Karpas-422 (cell line): ENCODE measurements at places on chromosomes 3 and 15. TPM values are rescaled to one million over a fixed set of nuclear protein-coding genes. Genes with fewer than 3 reads are reported as not detected.

DNA sequence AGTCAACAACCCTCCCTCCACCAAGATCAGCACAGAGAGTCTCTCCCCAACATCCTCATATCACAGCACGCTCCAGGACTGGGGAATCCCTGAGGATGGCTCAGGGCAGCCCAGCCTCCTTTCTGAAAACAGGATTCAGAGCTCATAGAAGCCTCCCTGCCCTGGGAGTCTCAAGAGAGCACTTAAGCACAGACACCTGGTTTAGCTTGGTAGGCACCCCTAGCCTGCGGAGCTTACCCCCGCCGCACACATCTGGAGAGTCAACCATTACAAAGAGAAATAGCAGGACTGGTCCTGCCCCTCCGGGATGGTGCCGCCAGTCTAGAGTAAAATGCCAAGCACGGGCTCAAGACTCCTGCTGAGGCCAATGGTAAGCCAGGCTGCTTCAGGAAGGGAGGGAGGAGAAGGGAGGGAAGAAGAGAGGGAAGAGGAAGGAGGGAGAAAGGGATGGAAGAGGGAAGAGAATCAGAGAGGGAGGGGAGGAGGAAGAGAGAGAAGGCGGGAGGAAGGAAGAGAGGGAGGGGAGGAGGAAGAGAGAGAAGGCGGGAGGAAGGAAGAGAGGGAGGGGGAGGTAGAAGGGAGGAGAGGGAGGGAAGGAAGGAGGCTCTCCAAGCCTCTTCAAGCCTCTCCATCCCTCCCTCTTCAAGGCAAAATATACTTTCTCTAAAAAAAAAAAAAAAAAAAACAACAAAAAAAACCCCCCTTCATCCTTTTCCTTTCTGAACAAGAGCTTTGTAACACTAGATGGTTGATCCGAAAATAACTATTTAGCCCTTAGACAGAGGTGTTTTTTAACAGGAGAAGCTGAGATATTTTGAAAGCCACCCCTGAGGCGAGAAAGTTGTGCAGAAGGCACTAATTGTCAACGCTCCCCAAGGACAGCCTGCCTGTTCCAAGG is 278.6 kb upstream of the TLE3 start:
- no peak overlapping the region for H3K4me3 ChIP-seq
- H3K36me3 ChIP-seq, result no peaks in the 10 kb centered on the region
- H3K27ac ChIP-seq, result no peak overlapping the region
- DNase-seq, result no peak
- no peaks in the 10 kb centered on the region for H3K27me3 ChIP-seq

DNA sequence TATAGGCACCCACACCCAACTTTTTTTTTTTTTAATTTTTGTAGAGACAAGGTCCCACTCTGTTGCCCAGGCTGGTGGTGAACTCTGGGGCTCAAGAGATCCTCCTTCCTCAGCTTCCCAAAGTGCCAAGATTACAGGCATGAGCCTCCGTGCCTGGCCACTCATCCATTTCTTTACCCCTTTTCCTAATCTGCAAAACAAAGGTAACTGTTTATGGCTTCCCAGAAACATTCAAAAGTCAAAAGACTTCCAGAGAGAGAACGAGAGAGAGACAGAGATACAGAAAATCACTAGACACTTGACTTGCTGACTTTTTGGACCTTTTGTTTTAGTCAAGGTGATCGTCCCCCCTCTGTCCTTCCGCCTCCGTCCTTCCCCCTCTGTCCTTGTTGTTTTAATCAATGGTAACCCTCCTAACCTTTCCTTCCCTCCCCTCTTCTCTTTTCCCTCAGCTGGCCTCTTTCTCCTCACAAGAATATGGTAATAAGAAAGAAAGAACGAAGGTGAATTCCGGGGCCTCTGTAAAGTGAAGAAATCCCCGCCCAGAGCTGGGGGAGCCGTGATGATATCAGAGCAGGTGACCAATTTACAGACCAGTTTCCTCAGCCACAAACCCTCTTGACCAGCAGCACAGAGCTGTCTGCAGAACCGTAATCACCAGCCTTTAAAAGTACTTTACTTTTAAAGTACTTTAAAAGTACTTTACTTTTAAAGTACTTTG is 21.9 kb downstream of the KLHL6 start:
- H3K4me3 ChIP-seq, result no peak overlapping the region
- H3K27me3 ChIP-seq, result no peaks in the 10 kb centered on the region
- H3K4me1 ChIP-seq, result peaks cover 56% of the 10 kb centered on the region
- H3K36me3 ChIP-seq, result no peaks in the 10 kb centered on the region
- DNase-seq, result no peak

DNA sequence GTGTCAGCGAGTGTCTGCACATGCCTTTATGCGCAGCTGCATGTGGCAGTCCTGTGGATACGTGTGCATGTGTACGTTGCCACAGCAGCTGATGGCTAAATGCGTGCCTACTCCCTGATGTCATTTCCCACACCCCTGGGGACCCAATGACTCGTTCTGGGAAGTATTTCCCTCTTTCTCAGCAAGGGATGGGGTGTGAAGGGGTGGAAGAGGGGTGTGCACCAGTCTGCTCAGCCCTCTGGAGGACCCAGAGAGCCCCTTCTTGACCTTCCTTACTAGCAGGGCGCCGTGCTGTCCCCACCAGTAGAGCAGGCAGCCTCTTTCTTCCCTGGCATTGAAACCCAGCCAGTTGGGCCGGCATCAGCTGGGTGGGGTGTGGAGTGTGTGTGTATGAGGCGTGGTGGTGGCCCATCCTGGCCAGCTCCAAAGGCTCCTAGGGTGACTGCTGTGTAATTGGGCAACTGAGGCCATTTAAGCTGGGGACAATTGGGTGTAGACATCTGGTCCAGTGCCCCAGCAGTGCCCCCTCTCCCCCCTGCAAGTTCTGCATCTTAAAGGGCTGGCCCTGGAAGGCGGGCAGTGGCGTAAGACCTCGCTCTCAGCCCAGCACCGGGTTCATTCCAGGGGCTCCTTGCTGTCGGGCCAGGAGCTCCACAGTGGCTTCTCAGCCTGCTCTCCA is 19.2 kb downstream of the SNX33 start:
- peaks cover 31% of the 10 kb centered on the region for H3K4me1 ChIP-seq
- H3K27me3 ChIP-seq, result no peaks in the 10 kb centered on the region
- no peaks in the 10 kb centered on the region for H3K36me3 ChIP-seq
- peak; percentile 67 for DNase-seq
- H3K4me3 ChIP-seq, result no peak overlapping the region
- H3K27ac ChIP-seq, result no peak overlapping the region

DNA sequence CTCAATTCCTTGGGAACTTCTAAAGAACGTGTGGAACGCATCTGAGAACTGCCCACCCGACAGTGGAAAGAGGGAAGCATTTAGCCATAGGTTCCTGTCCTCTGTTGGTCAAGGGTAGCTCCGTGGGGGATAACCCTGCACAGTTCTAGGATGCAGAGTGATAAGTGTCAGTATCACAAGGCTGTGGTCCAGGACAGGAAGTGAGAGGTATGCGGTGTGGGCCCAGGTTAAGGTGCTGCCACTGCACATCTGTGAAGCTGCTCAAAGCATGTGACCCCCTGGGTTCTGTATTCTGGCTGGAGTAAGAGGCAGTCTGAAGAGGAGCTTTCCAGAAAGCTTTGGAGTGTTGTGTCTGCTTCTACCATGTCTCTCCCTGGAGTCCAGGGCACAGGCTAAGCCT is 51.7 kb upstream of the HES1 start:
- H3K4me1 ChIP-seq, result peaks cover 76% of the 10 kb centered on the region
- no peaks in the 10 kb centered on the region for H3K36me3 ChIP-seq
- no peak overlapping the region; the same call in 1 of the 2 replicates for H3K4me3 ChIP-seq
- no peaks in the 10 kb centered on the region for H3K27me3 ChIP-seq
- DNase-seq, result no peak

- H3K4me1 ChIP-seq, result peaks cover 6% of the 10 kb centered on the region; the same call in 1 of the 2 replicates
- H3K27me3 ChIP-seq, result peaks cover 3% of the 10 kb centered on the region; the same call in 1 of the 2 replicates
- no peak overlapping the region for H3K27ac ChIP-seq
- H3K36me3 ChIP-seq, result no peaks in the 10 kb centered on the region
Observed at GRCh38 chr3:157810924-157811718, 295.1 kb downstream of the SHOX2 start.

Gene FAM107A
- total RNA-seq, result not detected in 2 replicates

GRCh38 chr3:35745802-35746484 is 106.6 kb downstream of the ARPP21 start:
- DNase-seq, result no peak
- no peak overlapping the region for H3K27ac ChIP-seq
- no peak overlapping the region for H3K4me3 ChIP-seq
- H3K27me3 ChIP-seq, result no peaks in the 10 kb centered on the region
- no peaks in the 10 kb centered on the region for H3K36me3 ChIP-seq
- no peaks in the 10 kb centered on the region for H3K4me1 ChIP-seq

DNA sequence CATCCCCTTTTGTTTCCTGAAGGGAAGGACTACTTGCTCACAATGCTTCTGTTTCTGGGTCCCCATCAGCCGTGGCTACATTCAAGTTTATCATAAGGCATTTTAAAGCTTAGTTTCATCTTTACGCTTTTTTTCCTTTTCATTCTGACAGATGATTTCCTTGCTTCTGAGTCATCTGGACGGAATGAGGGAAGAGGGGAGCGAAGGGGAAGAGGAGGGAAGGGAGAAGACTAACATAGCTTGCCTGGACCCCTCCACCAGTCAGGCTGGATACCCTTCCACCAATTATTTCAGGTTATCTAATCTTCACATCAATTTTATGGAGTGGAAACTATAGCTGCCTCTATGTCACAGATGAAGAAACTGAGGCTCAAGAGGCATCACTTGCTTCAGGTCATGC is 27.6 kb downstream of the FAM3D start:
- no peaks in the 10 kb centered on the region for H3K36me3 ChIP-seq
- no peaks in the 10 kb centered on the region for H3K4me1 ChIP-seq
- no peak for DNase-seq
- no peak overlapping the region for H3K4me3 ChIP-seq
- no peaks in the 10 kb centered on the region for H3K27me3 ChIP-seq

Gene GNL3
- 96.9 and 138 TPM in 2 replicates for total RNA-seq

- H3K36me3 ChIP-seq, result no peaks in the 10 kb centered on the region
- no peaks in the 10 kb centered on the region for H3K4me1 ChIP-seq
- H3K4me3 ChIP-seq, result no peak overlapping the region
- H3K27ac ChIP-seq, result no peak overlapping the region
- DNase-seq, result no peak
Observed at GRCh38 chr3:131526801-131527347, 24.1 kb upstream of the MRPL3 start.

GRCh38 chr3:50559702-50560101 is 7.8 kb downstream of the C3orf18 start:
- H3K36me3 ChIP-seq, result no peaks in the 10 kb centered on the region
- no peak for DNase-seq
- no peak overlapping the region for H3K4me3 ChIP-seq
- H3K27me3 ChIP-seq, result no peaks in the 10 kb centered on the region
- no peaks in the 10 kb centered on the region for H3K4me1 ChIP-seq

Gene ADAMTS9
- not detected in 2 replicates for total RNA-seq

Gene SNX22
- total RNA-seq, result 51.5 and 71.4 TPM in 2 replicates

- no peak for DNase-seq
- no peaks in the 10 kb centered on the region; the same call in 1 of the 2 replicates for H3K27me3 ChIP-seq
- H3K4me3 ChIP-seq, result no peak overlapping the region
Observed at GRCh38 chr15:31027910-31028578, 36.6 kb upstream of the MTMR10 start.

DNA sequence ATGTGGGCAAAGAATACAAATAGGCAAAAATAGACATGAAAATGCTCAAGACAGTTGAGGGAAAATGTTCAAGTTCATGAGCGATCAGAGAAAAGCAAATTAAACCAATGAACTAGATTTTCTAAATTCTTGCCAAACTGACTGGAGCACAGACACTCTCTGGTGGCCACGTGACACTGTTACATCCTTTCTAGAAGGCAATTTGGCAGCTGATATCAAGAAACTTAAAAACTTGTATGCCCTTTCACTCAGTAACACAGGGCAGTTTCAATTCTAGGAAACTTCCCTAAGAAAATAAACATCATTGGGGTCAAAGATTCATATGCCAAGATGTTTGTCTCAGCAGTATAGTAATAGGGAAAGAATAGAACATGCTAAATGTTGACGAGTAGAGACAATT is 52.2 kb downstream of the ABHD5 start:
- no peaks in the 10 kb centered on the region for H3K27me3 ChIP-seq
- no peaks in the 10 kb centered on the region for H3K36me3 ChIP-seq
- no peaks in the 10 kb centered on the region for H3K4me1 ChIP-seq
- H3K27ac ChIP-seq, result no peak overlapping the region
- DNase-seq, result no peak
